ENCODE measurements at places on chromosomes 12 and 14.

DNA sequence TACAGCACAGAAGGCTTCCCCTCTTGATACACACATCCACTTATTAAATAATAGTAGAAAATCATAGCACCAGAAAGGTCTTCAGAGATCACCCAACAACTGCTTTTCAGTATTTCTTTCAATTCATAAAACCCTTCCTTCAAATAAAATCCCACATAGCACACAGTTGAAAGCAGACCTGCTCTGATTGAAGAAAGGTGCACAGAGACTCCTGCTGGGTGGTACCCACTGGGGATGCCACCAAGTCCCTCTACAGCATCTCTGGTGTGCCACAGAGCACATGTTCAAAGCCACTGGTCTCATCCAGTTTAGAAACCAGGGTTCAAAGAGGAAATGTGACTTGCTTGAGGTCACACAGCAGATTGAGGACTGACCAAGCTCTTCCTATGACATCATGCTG lies 427.5 kb downstream of the BCL11B start:
- DNase-seq, result no peak

DNA sequence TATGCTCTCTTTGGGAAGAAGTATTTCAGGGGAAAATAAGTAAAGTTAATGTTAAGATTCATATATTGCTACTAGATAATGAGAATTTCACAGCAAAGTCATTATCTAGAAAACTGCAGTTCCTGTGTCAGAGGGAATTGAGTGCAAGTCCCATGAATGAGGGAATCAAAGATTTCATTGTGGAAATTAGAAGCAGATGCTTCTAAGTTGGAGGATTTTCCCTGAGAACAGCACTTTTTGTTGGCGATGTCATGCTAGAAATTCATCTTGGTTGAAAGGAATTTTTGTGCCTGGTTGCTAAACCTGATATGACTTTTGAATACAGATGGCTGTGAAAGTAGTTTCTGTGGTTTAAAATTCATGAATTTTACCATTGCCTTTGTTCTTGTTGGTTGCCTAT lies 25.6 kb downstream of the FRMD6 start:
- no peak for DNase-seq

DNA sequence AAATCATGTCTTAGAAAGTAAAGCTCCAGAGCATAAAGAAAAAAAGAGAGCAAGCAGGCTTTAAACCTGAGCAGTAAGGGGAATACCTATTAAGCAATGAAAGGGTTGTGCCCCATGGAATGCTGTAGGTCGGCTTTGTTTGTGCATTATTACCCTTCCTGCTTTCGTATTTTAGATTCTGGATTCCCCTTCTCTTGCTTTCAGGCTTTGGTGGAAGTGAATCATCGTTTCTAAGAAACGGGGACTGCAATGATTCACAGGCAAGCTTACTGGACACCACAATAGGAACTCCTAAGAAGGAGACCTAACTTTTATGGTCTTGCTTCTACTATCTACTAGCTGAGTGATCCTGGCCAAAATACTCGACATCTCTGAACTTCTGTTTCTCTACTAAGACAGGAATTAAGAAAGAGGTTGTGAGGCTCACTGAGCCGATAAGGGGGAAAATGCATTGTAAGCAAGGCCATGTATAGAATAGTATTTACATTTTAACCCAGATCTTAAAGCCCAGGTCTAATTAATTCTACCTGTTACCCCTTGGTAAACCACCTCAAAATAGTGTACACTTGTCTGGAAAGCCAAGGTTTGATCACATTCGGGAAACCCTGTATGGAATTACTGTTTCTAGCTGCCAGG lies 1.2 kb upstream of the BMAL2 start:
- DNase-seq, result peak; percentile 80

DNA sequence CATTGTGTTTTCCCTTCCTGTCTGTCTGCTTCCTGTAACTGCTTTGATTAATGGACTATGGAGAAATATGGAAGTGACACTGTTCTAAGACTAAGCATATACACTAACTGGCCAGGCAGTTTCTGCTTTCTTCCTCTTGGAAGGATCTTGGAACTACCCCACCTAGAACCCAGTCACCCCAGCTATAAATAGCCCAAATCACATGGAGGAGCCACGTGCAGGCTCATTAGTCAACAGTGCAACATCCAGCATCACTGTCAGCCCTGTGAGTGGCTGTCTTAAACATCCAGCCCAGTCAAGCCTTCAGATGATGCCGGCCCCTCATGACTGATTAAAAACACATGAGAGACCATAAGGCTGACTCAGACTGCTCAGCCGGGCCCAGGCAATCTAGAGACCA lies 39.2 kb downstream of the BCAT1 start:
- DNase-seq, result peak; percentile 57

DNA sequence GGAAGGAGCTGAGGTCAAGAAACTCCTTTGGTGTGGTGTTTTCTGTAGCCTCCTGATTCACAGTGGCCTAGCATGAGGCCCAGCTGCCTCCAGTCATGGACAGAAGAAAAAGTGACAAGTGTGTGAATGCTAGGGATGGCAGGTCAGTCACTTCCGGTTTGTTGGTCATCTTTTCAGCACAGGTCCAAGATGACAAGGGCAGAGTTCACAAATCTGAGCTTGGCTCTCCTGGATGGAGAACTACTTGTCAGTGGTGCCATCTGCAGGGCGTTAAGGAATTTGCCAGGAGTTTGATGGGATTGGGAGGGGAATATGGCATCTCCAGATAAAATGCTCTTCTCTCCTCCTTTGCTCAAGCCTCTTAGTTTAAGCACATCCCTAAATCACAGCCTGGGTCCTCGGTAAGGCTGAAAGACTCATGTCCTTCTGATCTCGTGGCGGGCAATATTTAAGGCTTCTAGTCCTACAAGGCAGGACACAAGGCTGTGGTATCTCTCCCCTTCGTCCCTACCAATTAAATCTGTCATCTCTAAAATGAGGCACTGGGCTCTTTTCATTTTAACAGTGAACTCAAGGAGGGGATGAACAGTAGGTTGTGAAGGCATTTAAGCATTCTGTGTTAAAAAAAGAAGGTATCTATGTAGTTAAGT lies 10.0 kb downstream of the TUBA1B start:
- no peak for DNase-seq

- no peak for DNase-seq
These were observed 21.8 kb downstream of the CAPS2 start for GRCh38 chr12:75308279-75308678.

DNA sequence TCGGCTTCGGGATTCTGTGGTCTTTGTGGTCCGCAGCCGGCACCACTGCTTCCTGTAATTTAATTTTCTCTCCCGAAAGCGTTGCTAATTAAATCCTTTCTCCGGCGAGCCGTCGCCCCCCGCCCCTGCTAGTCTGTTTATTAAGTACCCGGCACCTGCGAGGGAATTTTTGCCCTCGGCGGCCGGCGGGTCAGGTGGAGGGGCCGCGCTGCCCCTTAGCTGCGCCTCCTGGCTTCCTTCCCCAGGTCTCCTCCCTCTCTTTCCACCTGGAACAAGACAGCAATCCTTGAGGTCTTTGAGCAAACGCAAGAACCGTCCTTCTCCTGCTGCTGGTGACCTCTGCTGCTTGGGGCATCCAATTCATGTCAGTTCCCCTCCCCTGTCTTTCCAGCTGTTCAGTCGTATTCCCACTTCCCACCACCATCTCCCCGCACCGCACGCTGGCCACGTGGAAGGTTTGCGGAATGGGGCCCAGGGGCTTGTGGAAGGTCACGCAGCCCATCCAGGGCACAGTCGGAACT lies 16.2 kb downstream of the ZDHHC22 start:
- no peak for DNase-seq

DNA sequence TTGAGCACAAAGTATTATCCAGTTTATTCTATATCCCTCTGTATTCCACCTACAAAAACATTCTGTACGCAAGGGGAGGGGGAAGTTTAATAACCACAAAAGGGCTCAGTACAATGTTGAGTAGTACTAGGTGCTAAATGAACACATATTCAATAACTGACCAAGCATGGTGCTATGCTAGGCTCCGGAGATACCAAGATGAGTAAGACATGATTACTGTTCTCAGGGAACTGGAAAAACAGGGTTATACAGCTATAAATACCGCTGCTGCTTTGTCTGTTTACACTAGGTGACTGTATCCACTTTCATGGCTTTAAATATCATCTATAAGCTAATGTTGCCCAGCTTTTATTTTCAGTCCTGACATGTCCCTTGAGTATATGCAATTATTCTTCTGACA lies 135.8 kb downstream of the INSM2 start:
- no peak for DNase-seq

DNA sequence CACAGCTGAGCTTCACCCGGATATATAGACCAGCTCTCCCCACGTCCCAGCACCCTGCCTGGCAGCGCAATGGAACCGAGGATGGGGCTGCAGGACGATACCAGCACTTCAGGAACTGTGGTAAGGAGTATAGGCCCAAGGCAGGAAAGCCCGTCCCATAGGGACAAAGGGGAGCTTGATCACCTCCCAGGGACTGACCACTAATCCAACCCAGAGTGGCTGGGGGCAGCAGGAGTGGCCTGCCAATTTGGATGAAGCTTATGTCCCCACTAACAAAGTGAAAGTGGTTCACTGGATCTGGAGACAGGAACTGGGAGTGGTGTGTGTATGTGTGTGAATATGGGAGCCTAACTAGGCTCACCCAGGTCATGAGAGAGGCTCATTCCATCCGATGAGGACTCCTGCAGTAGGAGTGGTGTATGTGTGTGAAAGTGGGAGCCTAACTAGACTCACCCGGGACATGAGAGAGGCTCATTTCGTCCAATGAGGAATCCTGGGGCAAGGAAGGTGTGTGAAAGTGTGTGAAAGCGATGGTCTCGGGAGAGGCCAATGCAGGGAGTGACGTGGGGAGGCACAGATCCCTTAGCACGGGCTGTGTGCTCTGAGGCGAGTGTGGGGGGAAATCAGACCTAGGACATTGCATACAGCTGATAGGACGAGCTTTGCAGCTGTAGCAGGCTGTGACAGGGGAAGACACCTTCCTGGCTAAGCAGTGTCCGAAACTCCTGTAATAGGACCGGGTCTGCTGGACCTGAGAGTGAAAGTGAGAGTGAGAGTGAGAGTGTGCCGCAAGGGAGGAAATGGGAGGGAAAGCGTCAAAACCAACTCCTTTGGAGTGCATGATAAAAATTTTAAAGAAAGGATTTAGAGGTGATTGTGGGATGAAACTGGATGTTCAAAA lies 25.7 kb downstream of the KLRK1 start:
- no peak for DNase-seq

GRCh38 chr14:85566603-85567002 lies 36.7 kb downstream of the FLRT2 start:
- peak; percentile 69 for DNase-seq

GRCh38 chr12:96295532-96296160 lies 101.5 kb downstream of the ELK3 start:
- no peak for DNase-seq

- peak; percentile 8 for DNase-seq
These were observed 20.1 kb downstream of the CGRRF1 start for GRCh38 chr14:54529811-54530210.

- DNase-seq, result no peak
These were observed 165.4 kb downstream of the DERA start for GRCh38 chr12:16076557-16076956.

GRCh38 chr12:46839232-46839631 lies 13.4 kb upstream of the SLC38A4 start:
- no peak for DNase-seq

- peak; percentile 69 for DNase-seq
These were observed 143.7 kb upstream of the FRMD6 start for GRCh38 chr14:51507906-51508511.

DNA sequence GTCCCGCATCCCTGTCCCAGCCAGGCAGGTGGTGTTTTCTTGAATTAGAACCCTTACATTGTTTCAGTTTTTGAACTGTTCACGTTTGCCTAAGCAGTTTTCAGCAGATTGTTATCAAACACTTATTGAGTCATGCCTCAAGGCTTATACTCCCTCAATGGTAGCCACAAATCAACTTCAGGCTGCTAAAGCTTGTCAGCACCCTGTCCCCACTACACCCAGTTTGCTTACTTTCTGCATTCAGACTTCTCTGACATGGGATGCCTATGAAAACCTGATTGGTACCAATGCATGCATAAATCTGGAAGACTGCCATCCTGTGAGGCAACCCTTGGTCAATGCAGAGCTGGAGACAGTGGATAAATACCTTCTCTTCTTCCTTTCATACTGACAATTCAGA lies 225.4 kb downstream of the BTG1 start:
- DNase-seq, result no peak

DNA sequence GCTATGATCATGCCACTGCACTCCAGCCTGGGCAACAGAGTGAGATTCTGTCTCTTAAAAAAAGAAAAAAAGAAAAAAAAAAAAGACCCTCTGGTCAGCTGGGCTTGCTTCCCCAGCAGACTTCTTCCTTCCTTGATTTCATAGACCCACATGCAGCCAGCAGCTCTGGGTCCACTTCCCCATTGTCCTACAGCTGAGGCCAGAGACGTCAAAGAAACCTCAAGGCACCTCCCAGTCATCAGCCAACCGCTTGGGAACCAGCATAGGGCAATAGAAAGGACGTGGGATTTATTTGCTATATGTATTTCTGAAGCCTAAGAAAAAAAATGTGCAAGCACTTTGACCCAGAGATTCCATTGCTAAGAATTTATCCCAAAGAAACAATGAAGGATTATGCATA lies 35.4 kb upstream of the SPPL3 start:
- no peak for DNase-seq

- no peak for DNase-seq
These were observed 34.7 kb upstream of the CDKN3 start for GRCh38 chr14:54362089-54362504.

- no peak for DNase-seq
These were observed 350.7 kb downstream of the RMST start for GRCh38 chr12:97813301-97813700.

DNA sequence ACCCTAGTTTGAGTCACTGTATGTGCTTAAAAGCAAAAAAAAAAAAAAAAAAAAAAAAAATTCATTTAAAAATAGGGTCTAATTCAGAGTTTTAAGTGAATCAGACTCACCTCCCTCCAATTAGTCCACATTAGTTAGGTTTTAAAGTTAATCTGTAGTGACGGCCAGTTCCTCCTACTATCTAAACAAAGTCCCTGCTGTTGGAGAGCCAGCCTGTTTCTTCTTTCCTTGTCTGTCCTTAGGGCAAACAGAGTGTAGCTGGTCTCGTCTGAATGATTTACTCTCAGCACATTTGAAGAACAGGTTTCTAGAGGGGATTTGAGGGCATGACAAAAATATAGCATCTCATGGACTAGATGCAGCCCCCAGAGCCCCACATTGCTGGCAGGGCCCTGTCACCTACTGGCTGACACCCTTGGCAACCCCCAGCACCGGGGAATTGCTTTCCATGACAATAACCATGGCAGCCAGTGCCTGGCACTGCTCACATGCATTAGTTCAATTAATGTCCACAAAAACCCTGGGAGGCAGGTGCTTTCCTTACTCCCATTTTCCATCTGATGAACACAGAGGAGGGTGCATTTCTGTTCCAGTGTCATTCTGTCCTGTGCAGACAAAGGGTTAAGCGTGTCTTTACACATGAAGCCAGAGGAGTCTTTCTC lies 138.3 kb downstream of the PLXNC1 start:
- DNase-seq, result no peak

All from BJ (cell line).